Stimulated activated CD8-positive, alpha-beta memory T cell treated with anti-CD3 and anti-CD28 coated beads, Interleukin-7, amount 100 ng/mL, for 1 hour (primary cell): ENCODE measurements at places on chromosomes 11 and 22.

DNA sequence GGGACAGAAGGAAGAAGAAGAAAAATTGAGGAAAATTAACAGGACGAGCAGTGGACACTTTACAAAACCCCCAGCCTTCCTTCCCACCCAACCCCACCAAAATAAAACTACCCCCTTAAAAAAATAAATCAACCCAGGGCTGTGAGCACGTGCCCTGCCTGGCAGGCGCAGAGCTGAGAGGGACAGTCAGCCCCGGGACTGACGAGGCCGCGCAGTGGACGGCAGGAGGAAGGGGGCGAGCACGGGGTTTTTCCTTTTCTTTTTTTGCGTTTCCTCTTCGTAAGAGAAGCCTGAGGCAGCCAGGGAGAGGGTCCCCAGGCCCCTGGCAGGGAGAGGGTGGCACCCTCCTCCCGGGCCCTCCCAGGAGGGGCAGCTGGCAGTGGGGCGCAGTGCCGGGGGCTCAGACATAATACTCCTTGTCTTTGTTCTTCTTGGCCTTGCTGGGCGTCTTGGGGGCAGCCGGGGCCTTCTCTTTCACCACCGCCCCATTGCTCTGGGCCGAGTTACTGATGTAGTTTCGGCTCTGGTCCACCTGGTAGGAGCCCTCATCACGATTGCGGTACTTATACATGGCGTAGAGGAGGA lies 15.9 kb downstream of the SLC22A12 start:
- DNase-seq, result no peak

- no peak for DNase-seq
Observed at GRCh38 chr11:128692753-128693415, 988 bp upstream of the FLI1 start.

DNA sequence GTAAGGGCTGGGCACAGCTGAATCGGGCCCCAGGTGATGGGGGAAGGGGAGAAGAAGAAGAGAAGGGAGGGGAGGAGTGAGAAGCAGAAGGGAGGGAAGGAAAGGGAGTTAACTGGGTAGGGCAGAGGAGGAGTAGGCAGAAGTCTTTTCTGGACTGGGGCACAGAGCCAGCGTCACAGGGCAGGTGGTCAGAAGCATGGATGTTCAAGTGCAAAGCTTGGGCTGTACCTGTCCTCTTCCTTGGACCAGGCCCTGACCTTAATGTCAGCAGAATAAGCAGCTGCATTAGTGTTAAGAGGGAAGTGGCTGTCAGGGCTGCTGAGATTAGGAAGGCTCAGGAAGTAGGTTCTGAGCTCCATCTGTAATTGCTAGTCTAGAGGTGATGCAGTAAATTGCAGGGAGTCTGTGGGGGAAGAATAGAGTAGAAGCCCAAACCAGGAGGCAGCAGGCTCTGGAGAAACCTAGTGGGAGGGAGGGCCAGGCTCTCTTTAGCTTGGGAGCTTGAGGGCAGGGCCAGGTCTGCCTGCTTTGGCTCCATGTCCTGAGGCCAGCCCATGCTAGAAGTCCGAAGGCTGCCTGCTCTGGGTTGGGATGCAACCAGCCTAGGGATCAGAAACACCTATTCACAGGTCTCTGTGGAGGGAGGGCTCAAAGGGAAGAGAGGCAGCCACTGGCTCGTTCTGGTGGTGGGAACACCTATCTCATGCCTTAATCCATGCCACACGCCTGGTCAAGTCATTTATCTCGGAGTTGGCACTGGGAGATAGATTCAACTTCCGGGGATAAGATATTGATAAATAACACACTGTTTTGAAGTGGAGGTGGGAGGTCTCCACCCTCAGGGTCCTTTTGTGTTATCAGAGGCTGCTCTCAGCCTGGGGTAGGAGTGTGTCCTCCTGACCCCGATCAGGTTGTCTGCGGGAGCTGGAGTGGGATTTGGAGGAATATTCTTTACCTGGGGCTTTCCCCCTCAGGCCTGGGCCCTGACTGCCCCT lies 1.7 kb upstream of the UCP3 start:
- DNase-seq, result no peak

DNA sequence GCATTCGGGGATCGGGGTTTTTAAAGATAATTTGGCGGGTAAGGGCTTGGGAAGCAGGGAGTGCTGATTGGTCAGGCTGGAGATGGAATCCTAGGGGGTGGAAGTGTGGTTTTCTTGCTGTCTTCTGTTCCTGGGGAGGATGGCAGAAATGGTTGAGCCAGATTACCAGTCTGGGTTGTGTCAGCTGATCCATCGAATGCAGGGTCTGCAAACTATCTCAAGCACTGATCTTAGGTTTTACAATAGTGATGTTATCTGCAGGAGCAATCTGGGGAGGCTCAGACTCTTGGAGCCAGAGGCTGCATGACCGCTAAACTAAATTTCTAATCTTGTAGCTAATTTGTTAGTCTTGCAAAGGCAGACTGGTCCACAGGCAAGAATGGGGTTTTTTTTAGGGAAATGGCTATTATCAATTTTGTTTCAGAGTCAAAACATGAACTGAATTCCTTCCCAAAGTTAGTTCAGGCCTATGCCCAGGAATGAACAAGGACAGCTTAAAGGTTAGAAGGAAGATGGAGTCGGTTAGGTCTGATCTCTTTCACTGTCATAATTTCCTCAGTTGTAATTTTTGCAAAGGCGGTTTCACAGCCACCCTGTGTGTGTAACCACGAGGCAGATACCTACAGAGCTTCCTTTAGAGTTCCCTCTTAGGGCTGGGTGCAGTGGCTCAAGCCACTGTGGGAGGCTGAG lies 10.2 kb downstream of the SCGB1A1 start:
- no peak for DNase-seq

DNA sequence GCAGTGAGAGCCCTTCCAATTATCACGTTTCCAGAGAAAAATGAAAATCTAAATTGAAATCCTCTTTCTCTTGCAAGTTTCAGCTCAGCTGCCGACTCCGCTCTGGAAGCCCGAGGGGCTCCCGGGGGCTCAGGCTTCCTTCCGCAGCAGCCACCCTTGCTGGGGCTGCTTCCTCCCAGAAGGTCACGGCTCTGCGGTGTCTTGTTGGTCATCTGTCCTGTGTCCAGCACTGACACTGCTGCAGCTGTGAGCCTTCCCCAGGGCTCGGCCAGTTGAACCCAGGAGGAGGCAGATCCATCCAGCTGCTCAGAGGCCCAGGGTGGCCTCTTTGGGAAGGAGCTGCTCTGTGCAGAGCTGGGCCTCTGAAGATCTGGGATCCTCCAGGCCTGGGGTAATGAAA lies 1337.2 kb downstream of the TBC1D22A start:
- DNase-seq, result no peak

DNA sequence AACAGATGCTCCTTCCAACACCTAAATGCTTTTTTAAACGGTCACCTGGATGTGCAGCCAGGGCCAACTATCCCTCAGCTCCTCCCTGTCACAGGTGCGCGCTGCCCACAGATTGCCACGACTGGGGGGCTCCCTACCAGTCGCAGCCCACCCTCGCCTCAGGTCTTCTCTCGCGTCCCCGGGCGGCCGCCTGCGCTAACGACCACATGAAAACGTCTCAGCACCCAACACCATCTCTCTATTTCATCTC lies 469 bp downstream of the ZBED5 start:
- DNase-seq, result no peak
